HepG2 (cell line): ENCODE measurements at places on chromosomes 12 and 14.

- no peak for DNase-seq
Observed at GRCh38 chr14:67851785-67852410, 32.3 kb downstream of the RAD51B start.

- no peak for DNase-seq
Observed at GRCh38 chr12:112308652-112309051, 73.6 kb downstream of the HECTD4 start.

- no peak for DNase-seq
Observed at GRCh38 chr12:42410340-42410739, 84.4 kb downstream of the PPHLN1 start.

DNA sequence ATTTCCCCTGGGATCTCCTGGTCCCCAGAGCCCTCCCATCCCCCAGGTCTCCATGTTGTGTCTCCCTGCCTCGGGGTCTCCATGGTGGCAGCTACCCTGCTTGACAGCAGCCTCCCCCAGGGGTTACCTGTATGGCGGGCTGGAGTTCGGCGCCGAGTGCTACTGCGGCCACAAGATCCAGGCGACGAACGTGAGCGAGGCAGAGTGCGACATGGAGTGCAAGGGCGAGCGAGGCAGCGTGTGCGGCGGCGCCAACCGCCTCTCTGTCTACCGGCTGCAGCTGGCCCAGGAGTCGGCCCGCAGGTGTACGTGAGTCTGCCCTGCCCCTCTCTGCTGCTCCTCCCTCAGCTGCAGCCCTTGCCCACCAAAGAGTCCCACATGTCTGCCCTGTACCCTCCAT, 80.9 kb downstream of the WSCD2 start:
- DNase-seq: no peak

GRCh38 chr14:19873178-19873577, 1.8 kb upstream of the OR4K2 start:
- DNase-seq: no peak

- no peak for DNase-seq
Observed at GRCh38 chr14:105412771-105413543, 6.7 kb upstream of the MTA1 start.

DNA sequence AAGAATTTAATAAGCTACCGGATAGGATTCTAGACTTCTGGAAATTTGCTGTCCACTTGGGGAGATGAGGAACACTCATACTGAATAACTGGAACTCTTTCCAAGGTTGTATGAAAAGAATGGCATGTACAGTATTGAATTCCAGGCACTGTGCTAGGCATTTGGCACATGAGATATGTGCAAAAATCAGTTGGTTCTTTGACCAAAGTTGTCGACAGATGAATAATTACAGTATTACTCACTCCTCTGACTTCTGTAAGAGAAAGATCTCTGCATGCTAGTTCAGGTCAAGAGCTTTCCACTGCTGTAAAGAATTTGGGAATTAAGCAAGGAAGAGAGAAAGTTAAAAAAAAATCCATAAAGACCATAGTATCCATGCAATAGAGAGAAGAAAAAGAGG, 764.7 kb downstream of the BCL11B start:
- no peak for DNase-seq

DNA sequence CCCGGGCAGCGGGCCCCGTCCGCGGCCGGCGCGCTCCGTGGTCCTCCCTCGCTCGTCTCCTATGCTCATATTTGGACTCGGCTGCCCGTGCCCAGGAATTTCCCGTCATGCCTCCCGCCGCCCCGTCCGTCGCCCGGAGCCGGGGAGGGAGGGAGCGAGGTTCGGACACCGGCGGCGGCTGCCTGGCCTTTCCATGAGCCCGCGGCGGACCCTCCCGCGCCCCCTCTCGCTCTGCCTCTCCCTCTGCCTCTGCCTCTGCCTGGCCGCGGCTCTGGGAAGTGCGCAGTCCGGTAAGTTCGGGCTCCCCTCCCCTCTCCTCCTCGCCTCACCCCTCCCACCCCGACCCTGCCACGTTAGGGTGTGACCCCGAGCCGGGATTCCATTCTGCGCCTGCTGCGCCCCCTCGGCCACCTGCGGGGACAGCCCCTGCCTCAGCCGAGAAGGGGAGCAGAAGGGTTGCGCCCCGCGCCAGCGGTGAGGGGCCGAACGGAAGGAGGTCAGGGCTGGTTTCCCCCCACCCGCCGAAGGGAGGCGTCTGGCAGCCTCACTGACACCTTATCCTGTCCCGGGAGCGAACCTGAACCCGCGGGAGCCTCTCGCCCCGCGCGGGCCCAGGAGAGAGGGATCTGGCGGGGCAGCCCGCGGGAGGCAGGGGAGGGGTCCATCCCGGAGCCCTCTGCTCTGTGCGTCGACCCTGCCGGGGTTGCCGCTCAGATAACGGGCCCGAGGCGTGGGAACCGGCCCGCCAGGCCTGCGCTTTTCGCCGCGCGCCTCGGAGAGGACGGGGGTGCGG, at the start of gene MSRB3:
Gene MSRB3, plus strand, starts transcription at position 108 of the 793 bp plus-strand sequence. CDS start 29,897 bp downstream, outside the sequence.
- peak; percentile 44 for DNase-seq

DNA sequence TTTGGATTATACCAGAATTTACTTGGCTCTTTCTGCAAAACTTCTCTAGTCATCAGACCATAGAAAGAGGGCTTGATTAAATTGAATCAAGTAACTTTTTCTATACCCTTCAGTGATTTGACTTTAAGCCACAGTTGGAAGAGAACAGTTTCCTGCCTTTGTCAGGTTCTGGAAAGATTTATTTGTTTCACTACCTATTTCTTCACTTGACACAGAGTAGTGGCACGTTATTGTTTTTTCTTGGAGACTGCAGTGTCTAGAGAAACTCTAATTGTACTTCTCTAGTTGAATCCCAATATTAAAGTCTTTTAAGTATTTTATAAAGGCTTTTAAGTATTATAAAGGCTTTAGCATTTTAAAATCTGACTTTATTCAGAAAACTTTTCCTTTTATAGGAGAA, 138.1 kb downstream of the TMEM117 start:
- DNase-seq: no peak

DNA sequence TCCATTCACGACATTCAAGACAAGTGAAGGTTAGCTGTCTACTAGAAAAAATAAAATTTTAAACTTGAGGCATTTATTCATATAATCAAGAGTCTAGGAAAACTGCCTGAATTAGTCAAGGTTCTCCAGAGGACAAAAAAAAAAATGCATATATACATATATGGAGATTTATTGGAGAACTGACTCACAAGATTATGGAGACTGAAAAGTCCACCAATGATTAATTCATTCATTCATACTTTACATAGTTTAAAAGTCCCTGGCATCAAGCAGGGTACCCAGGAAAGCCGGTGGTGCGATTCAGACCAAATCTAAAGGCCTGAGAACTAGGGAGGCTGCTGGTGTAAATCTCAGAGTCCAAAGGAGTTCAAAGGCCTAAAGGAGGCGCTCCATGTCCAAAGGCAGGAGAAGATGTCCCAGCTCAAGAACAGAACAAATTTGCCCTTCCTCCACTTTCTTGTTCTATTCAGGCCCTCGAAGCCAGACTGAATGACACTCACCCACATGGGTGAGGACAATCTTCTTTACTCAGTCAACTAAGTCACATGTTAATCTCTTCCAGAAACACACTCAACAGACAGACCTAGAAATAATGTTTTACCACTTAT, 64.3 kb downstream of the ANKS1B start:
- DNase-seq: no peak

DNA sequence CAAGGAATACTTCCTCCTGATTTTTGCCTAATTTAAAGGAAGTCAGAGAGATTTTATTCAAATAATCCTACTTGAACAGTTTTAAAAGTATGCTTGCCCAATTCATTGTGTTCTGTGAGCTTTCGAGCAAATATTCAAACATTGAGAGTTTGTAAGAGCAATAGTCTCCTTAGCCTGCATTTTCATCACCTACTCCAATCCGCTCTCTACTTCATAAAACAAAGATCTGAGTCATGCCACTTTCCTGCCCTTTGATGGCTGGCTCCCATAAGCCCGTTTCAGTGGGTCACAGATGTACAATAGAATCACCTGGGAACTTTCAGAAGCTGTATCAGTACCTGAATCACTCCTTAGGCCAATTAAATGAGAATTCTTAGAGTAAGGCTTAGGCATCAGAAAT, 319.2 kb downstream of the PDZRN4 start:
- no peak for DNase-seq
